Stomach (tissue), 19 donors: ENCODE measurements at places on chromosomes 3 and 15. TPM values are rescaled to one million over a fixed set of nuclear protein-coding genes. Genes with fewer than 3 reads are reported as not detected.

The MYLK gene
- 35.1 TPM for polyA plus RNA-seq

The CHRNA5 gene
- 1.1 TPM for polyA plus RNA-seq

The CISH gene
- polyA plus RNA-seq = 7.7 TPM

The NTRK3 gene
- polyA plus RNA-seq = 0.25 TPM

The GP9 gene
- polyA plus RNA-seq = not detected

The CCDC9B gene
- polyA plus RNA-seq = 8.2 TPM

The MLH1 gene
- 13.2 TPM for polyA plus RNA-seq

The TMEM212 gene
- not detected for polyA plus RNA-seq

The DUOX2 gene
- 21.1 TPM for polyA plus RNA-seq

The ASTE1 gene
- polyA plus RNA-seq = 4.6 TPM

The REC114 gene
- not detected for polyA plus RNA-seq

The DLL4 gene
- polyA plus RNA-seq = 0.56 TPM

The RHCG gene
- polyA plus RNA-seq = 1,120 TPM

The ATP8B4 gene
- polyA plus RNA-seq = 0.95 TPM

The DPPA2 gene
- not detected for polyA plus RNA-seq

The NR1I2 gene
- not detected for polyA plus RNA-seq
